ENCODE measurements at places on chromosomes 2 and 18. TPM values are rescaled to one million over a fixed set of nuclear protein-coding genes. Genes with fewer than 3 reads are reported as not detected.

GRCh38 chr18:34697233-34697632 is 12.9 kb upstream of the DTNA start:
- DNase-seq: no peak

DNA sequence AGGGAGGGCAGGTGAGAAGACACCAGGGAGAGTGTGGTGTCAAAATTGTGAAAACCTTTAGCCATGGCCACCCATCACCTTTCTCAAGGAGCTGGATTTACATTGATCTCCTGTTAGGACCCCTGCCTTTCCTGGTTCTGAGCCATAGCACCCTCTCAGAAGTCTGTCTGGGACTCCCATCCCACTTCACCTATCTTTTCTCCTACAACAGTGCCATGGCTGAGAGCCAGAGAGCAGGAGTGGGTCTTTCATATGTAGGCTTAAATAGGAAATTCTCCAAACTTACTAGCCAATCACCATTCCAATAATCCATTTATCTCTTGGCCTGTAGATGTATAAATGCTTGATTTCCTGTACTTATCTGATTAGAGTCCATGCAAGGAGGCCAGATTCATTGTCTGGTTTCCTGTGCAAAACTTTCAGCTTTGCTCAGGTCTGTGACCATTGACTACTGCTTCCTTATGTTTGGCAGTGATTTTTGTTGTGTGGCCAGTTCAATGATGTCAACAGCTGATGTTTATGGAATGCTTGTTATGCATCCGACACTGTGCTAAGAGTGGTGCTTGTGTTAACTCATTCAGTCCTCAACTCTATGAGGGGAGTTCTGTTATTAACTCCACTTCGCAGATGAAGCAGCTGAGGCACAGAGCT is 57.6 kb upstream of the IGFBP5 start:
- no peak for DNase-seq

GRCh38 chr2:197993830-197994229 is 189.4 kb downstream of the PLCL1 start:
- no peak for DNase-seq

DNA sequence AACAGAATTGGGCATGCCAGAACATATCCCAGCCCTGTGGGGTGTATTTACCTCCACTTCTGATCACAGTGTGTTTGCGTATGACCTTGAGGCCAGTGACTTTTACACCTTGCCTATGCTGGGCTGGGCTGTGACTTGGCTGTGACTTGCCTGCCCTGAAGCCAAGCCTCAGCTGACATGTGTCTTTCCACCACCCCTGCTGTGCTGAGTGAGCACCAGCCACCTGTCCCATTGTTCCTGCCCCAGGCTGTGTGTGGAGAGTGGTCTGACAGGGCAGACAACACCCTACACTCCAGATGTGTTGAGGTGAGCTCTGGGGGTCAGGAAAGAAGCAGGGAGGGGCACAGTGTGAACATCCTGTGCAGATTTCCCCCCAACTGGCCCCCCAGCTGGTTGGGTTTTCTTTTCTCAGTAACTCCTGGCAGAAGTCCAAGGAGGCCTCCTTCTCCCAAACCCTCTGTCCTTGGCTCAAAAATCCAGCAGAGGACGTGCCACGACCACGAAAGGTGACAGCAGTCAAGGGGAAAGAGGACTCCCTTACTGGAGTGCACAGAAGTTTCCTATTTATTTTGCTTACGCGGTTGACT is 5.1 kb upstream of the STEAP3 start:
- peak; percentile 36 for DNase-seq

- DNase-seq: no peak
Measured at GRCh38 chr2:53787614-53788289, 908 bp downstream of the ERLEC1 start.

DNA sequence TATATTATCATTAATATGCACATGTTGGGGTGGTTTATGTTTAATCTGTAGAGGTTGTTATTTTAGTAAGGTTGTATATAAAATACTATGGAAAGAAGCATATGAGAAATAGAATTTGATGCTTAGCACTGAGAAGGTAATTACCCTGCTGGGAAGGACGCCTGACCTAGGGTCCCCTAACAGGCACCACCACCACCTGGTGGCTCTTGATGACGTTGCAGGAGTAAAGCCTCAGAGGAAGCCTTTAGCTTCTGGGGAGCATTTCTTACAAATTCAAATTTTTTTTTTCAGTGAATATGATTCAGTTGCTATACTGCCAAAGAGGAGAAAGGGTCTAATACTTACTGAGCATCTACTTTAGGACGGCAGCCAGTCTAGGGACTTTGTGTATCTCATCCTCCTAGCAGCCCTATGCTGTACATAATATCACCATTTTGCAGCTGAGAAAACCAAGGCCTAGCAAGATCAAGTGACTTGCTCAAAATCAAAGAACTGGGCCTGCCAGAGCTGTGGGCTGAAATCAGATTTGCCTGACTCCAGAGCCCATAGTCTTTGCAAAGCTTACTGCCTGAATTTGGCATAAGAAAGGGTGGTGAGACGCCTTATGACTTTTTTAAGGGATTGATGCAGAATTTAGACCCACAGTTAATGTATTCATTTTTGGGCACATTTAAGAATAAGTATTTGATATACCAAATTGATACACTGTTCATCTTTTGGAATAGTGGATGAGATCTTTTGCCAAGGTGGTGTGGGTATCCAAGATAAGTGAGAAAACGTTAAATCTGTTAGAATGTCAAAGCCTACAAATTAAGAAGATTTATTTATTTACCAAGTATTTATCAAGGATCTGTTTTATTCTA is 78.8 kb upstream of the GAREM1 start:
- DNase-seq: peak; percentile 49

The IL36RN gene
- not detected for polyA plus RNA-seq

The C2orf15 gene
- 9.6 TPM for polyA plus RNA-seq

The GPR17 gene
- 0.95 TPM for polyA plus RNA-seq

The IL36B gene
- polyA plus RNA-seq: not detected

The TNS1 gene
- polyA plus RNA-seq: 75.9 TPM

The COLEC11 gene
- polyA plus RNA-seq: 2.7 TPM
